ENCODE measurements at places on chromosomes 11 and 22.
A peak's percentile ranks its signal among the peaks of the same experiment; 100 is the strongest.

DNA sequence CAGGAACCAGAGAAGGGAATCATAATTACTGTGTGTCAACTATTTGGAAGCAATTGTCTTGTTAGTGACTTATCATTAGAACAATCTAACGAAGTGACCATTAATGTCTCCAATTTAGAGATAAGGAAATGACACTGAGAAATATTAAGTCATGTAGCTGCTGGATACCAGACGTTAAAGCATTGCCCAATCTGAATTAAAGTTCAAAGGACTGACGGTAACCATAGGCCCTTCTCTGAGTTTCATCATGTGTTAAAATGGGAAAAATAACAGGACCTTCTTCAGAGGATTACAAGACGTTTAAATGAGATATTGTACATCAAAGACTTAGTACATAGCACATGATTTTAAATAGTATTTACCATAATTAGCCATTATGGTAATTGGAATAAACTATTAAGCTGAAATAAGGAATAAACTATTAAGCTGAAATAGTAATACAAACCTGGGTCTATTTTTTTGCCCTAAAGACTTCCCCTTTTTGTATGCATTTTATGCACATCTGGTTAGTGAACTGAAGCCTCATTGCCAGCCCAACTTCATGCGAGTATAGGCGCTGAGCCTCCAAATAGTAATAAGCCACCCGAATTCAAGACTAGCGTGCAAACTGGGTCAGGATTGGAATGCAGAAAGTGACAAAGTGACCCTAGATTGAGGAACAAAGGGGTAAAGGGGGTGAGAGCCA, 41.0 kb downstream of the GLYATL1 start:
- DNase-seq, result no peak

DNA sequence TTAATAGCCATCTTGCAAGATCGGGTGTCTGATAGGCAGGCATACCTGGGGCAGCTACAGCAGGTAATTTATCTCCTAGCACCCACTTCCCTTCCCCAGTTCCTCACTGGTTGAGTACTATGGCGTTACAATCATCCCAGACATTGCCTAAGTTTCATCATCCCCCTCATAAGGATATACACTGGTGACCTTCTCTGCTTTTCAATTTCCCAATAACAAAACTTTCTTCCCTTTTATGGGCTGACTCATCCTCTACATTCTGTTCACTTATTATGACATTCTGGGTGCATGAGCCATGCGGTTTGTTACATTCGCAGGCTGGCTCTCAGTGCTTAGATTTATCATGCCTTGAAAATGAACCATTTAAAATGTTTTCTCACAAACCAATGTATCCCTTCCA, 5.0 kb upstream of the MRPL11 start:
- DNase-seq, result no peak

DNA sequence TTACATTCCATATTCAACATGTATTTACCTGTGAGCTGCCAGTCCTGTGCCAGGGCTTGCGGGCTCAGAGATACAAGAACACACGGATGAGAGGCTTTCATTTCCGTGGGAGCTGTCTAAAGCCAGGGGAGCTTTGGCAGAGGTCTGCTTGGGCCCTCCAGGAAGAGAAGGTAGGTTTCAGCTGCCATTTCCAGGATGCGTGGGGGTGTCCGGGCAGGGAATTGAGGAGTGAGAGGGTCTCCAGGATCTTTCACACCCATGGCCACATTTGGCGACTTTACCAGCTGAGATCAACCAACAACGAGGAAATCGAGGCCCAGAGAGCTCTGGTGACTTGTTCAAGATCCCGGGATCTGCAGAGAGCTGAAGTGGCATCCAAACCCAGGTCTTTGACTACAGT, 119.6 kb downstream of the BUD13 start:
- no peak for DNase-seq

- no peak for DNase-seq
Observed at GRCh38 chr11:126720539-126721235, 279.9 kb downstream of the KIRREL3 start.

DNA sequence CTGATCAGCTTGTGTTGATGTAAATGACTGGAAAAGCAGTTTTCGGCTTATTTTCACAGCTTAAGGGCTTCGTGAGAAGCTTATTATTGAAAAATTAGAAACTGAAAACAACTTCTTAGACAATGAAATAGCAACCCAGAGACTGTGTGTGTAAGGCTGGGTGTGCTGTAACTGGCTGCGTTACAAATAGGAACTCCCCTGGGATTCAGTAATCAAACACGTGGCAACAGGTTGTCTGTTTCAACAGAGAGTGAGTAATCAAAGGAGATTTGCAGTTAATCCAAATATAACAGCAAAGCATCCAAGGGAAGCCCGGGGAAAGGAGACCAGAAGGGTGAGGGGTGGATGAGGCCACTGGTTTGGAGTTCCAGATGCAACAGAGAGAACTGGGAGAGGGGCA, 19.2 kb downstream of the NTM start:
- no peak for DNase-seq

- no peak for DNase-seq
Observed at GRCh38 chr11:93532281-93532789, 10.9 kb downstream of the SMCO4 start.

DNA sequence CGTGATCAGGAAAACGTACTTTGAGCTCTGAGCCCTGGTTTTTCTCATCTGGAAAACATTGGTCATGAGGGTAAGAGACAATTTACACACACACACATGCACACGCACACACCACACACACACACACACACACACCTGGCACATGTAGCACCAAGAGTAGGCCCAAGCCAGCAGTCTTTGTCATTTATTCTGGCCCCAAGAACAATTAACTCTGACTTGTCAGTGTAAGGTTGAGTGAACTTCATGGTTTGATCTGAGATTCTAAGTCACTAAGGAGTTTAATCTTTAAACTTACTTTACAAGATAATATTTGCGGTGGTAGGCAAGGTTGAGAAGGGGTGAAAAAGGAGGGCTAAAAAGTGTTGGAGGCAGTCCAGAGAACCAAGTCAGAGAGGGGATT, 44.1 kb downstream of the MMP20 start:
- DNase-seq, result no peak

DNA sequence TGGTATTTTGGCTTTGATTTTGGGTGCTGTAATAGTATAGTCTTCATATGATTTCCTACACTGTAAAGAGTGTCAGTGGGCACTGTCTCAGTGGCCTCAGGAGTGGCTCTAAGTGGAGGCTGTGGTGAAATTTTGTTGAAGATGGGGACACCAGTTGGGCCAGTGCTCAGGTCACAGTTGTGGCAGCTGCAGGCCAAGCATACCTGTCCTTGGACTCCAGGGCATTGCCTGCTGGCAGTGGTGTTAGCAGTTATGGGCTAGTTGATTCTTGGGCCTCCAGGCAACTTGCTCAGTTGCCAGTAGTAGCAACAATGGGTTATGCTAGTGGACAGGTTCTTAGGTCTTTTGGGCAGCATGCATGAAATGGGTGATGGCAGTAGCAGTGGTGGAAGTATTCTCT, 39.2 kb upstream of the SLC22A25 start:
- no peak for DNase-seq

DNA sequence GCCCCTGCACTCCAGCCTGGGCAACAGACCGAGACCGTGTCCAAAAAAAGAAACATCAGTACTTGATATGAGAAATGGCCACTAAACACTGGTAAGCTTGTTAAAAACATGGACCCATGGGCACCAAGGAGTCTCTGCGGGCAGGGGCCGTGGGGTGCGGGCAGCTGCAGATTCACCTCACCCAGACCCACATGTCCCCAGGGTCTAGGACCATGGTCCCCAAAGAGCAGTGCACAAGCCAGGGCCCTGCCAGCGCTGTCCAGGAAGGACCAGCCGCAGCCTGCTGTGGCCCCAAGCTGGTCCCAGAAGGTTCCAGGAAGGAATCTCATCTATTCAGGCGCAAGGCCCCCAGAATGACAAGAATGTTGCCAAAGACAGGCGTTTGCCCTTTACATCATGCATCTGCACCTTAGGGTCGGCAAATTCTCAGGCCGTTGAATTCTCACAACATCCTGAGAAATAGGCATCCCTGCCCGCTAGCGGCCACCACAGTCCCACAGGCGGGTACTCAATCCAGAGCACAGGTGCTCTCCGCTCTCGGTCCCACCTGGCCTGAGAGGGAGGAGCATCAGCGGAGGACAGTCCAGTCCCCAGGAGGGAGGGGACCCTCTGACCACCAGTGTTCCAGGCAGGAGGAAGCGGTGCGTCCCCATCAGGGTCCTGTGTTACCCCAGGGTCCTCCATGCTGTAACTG, 9.5 kb downstream of the YPEL1 start:
- DNase-seq, result no peak

GRCh38 chr11:45000918-45001317, 50.2 kb upstream of the TP53I11 start:
- no peak for DNase-seq

DNA sequence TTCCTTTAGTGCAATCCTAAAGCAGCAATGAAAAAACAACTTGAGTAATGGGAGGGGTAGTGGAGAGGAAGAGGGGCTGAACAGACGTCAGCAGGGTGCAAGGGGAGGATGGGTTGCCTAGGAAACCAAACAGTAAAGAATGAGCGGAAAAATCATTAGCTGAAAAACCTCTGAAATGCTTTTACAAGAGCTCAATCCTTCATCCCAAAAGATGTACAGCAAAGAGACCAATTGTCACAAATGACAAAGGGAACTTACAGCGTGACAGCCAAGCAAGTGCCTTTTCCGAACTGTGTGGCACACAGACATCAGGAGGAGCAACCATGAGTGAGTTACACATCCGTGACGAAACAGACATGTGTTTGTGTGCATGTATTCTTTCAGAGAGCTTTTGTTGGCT, 104.6 kb downstream of the SIK3 start:
- no peak for DNase-seq

GRCh38 chr11:75677275-75677674, 8.4 kb upstream of the MAP6 start:
- no peak for DNase-seq

DNA sequence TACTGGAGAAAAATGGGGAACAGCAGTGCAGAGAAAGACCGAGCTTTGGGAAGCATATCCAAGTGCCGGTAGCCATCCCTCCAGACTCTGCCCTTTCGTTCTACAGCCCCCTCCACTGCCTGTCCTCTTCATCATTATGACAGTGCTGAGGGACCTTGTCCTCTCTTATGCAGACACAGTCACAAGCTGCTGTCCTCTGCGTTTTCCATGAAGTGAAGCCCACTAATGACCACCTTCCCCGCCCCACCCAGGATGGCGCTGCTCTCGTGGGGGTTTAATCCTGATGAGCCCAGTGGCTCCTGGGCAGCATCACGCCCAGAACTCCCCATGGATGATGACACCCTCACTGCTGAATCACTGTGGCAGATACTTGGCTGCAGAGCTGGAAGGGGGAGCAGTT, 157.7 kb downstream of the PKNOX2 start:
- DNase-seq, result no peak

DNA sequence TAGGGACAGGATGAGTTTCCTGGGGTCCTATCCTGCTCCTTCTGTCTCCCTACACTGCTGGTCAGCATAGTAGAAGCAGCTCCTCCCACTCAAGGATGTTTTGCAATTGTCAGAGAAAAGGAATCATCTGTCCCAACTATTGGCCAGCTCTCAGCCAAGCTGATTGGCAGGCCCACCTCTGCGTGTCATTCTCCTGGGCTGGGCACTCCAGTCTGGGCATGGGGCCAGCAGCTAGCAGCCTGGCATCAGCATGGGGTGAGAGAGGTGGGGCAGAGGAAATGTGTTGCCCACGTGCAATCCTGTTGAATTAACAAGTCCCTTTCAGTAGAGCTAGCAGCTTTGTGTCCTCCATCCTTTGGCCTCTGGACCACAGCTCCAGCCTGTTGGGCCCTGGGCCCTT, 14.1 kb downstream of the ANKK1 start:
- peak; percentile 48 for DNase-seq

Data from NCI-H1436 treated with DMSO at 0.1 percent for 48 hours (cell line).